ENCODE measurements at places on chromosomes 4 and X.

DNA sequence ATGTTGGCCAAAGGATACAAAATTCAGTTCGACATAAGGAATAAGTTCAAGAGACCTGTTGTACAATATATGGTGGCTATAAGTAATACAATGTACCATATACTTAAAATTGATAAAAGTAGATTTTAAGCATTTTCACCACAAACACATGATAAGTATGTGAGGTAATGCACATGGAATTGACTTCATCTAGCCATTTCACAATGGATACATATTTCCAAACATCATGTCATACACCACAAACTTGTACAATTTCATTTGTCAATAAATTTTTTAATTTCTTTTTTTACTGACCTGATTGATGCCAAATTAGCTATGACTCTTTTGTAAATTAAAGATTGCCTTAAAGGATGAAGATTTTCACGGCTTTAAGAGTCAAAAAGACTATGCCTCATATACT is 103.1 kb upstream of the VCX2 start:
- DNase-seq = no peak

DNA sequence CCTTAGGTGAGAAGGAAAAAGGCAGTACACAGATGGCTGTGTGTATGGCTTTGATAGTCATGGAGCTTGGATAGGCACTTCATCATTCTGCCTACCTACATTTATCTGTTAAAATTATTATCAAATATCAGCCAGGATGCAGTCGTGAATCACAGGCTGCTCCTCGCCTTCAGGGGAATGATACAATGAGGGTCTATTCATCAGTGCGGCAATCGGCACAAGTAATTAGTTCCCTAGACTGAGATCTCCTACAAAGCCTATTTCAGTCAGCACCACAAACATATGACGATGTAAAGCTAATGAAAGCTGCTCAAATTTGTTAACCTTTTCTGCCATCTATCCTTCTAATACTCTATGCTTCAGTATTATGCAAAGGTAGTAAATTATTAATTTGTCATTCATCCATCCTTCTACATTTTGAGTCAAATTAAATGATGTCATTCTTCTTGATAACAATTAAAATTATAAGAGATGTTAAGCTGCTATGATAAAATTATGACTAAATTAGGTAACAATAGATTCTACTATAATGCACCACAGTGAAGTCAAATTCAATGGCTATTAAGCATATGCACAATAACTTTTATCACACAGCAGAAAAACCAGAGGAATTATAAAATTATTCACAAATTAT is 19.0 kb downstream of the MAB21L2 start:
- DNase-seq = no peak

GRCh38 chrX:5236096-5236495 is 992.6 kb downstream of the NLGN4X start:
- peak; percentile 8 for DNase-seq

DNA sequence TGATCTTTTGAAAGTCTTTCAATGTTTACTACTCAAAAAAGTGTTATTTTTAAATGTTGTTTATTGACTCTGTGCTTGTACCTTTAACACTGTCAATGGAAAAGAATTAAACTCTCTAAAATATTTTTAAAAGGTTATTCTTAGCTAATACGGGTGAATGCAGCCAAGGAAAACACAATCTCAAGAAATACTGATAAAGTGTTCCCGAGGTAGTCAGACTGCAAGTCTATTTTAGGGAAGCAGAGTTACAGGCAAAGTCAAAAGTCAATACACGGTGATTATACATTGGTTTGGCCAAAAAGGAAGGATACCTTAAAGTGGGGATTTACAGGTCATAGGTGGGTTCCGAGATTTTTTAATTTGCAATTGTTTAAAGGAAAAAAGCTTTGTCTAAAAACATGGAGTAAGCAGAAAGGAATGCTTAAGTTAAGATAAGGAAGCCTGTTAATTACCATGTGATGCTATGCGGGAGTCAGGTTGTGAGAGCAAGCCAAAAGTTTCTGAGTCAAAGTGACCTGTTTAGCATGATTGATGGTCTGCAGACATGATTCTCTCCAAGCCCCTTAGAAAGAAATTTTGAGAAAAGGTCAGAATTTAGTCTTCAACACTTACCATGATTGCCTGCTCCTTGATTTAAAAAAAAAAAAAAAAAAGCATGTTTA is 288.4 kb downstream of the KLHL4 start:
- no peak for DNase-seq

DNA sequence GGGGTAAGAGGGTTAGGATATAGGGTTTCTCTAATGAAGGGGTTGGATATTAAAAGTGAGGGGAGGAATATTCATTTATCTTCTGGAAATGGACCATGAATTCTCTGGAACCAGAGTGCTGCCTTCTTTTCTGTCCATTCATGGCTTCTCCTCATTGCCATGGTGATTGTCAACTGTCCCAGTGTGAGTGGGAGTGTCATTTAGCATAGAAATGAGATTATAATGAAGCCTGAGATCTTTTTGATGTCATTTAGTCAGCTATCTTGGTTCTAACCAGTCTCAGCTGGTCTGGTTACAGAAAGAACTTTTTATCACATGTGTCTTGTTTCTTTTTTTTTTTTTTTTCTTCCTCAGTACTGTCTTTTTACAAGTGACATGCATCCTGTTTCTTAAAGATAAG is 497.3 kb upstream of the PITX2 start:
- no peak for DNase-seq

DNA sequence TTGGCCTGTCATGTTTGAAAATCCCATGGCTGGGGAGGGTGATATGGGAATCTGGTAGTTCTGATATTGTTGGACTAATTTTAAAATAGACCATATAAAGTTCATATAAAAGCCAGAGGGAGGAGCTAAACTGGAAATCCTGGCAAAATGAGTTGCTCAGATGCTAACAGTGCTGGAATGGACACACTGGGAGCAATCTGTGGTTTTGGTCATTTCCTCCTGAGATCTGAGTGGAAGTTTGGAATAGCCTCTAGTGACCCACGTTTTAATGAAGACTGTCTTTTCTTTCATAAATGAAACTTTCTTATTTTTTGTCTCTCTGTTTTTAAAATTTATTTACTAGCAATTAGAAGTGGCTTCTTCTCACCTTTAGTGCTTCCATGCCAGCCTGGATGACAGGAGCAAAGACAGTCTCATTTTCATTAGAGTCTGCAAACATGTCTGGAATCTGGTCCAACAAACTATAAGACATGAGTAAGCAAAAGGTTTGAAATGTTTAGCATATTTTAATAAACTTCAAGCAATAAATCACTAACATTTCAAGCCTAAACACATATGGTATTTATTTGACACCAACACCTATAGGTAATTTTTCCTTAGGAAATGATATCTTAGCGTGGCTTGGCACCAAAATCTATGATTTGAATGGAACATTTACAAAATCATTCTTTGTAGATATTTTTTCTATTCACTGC is 66.6 kb downstream of the METTL14 start:
- no peak for DNase-seq

GRCh38 chr4:15682242-15683142 is 865 bp downstream of the FAM200B start:
- DNase-seq = no peak

DNA sequence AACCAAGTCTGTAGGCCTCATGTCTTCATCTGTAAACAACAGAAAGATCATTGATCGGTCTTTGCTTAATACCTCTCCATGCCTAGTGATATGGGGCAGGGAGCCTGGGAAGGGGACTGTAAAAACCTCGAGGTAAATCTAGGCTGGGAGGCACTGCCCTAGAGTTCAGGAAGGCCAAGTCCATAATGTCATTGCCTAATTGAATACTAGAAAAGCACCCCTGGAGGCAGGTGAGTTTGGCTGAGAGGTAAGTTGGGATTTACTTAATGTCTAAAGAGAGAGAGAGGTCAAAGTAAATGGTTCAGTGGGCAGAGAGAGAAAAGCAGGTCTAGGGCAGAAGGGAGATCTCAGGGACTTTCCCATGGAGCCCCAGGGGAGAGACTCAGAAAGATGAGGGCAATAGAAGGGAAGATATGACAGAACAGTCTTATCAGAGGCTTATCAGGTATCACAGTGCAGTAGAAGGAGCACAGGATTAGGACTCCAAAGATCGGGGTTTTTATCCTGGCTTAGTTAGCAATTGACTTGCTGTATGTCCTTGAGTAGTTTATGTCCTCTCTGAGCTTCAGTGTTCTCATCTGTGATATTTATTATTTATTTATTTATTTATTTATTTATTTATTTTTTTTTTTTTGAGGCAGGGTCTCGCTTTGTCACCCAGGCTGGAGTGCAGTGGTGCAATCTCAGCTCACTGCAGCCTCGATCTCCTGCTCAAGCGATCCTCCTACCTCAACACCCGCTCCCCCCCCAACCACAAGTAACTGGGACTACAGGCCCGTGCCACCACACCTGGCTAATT is 85.2 kb downstream of the SLC16A2 start:
- DNase-seq = no peak

GRCh38 chr4:151486168-151486567 is 77.2 kb downstream of the FHIP1A start:
- DNase-seq = no peak

GRCh38 chr4:7000421-7001176 is 42.6 kb upstream of the TADA2B start:
- DNase-seq = no peak

DNA sequence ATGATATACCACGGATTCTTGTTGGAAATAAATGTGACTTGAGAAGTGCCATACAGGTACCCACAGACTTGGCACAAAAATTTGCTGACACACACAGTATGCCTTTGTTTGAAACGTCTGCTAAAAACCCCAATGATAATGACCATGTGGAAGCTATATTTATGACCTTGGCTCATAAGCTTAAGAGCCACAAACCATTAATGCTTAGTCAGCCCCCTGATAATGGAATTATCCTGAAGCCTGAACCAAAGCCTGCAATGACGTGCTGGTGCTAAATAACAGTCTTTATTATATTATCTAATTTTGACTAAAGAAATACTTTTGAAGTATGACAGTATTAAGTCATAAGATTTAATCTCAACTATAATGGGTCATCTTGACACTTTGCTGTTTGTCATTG is 18.9 kb downstream of the RAB33B start:
- DNase-seq = no peak

DNA sequence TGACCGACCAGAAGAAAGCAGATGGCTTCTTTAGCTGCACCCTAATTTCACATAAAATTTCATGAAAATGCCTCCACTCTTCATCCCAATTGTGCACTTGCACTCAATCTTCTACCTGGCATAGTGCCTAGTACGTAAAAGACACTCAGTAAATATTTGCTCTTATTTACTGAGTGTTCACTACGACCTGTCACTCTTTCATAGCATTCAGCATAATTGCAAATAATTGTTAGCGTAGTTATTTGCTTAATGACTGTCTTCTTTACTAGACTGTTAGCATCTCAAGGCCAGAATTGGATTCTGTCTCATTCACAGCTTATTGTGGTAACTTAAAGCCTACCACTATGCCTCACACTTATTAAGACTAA is 130.2 kb downstream of the ENOX2 start:
- DNase-seq = no peak

- DNase-seq = peak; percentile 33
These were observed 63.8 kb upstream of the ATOH1 start for GRCh38 chr4:93764639-93765246.

- DNase-seq = no peak
These were observed 890.0 kb upstream of the FRG1 start for GRCh38 chr4:189050643-189051042.

GRCh38 chr4:184818216-184818564 is 7.6 kb downstream of the ACSL1 start:
- no peak for DNase-seq

- DNase-seq = no peak
These were observed 219.8 kb downstream of the ZNF674 start for GRCh38 chrX:46325312-46325877.

DNA sequence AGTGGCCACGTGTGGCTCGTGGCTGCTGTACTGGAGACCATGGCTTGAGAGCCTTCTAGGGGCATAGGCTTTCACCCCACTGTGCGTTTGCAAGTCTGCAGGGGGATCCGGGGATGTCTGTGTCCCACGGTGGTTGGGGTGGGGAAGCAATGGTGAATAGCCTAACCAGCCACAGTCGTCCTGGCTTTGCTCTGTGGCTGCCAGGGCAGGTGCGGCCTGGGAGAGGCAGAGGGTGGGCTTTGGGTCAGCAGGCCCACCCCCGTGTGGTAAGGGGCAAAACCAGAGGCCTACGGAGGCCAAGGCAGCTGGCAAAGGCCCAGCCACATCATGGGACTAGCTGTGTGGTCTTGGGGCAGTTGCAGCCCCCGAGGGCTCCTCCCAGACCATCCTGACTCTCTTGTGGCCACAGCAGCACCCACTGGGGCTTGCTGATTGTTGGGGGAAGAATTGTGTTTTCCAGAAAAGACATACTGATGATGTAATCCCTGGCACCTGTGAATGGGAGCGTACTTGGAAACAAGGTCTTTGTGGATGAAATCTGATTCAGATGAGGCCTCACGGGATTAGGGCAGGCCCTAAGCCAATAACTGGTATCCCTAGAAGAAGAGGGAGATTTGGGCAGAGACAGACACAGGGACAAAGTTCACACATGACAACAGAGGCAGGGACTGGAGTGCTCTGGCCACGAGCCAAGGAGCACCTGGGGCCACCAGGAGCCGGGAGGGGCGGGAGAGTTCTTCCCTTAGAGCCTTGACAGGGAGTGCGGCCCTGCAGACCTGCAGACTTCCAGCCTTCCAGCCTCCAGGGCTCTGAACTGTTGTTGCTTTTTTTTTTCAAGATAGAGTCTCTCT is 2.9 kb downstream of the CPZ start:
- no peak for DNase-seq

DNA sequence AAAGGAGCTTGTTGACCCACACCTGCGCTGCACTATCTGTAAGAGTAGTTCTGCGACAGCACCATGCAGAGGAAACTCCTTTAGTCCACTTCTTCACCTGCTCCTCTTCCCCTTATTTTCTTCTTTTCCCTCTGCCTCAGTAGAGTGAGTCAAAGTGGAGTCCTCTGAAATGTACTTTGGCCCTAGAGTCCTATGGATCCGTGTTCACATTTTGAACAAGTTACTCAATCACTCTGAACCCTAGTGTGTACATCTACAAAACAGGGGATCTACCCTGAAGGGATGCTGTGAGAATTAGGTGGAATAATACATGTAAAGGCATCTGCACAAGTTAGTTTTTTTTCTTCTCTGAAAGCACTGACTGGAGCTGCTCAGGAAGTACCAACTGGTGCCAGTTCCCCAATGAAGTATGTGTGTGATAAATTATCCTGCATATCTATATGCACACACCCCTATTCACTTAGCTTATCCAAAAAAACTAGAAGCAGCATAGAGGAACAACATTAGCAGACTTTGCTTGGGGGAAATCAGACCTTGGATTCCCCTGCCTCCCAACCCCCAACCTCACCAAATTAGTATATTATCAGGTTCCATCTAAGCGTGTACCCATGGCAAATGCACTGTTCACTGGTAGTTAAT is 118.5 kb upstream of the FAM9C start:
- no peak for DNase-seq

DNA sequence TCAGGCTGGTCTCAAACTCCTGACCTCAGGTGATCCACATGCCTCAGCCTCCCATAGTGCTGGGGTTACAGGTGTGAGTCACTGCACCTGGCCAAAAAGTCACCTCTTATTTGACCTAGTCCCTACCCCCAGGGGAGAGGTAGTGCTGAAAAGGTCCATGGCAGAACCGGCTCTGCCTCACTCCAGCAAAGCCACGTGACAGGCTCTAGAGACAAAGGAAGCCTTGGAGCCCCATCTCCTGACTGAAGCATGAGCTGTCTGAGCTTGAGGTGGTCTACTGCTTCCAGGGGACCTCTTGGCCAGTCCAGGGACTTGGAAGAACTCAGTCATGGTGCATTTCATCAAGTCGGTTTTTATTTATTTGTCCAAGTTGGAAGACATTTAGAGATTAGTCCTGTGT is 52.5 kb upstream of the ZNF518B start:
- DNase-seq = no peak

Data from SK-N-SH (cell line).